ENCODE measurements at places on chromosomes 2 and 18.

GRCh38 chr2:85851253-85852151, 37.3 kb downstream of the ST3GAL5 start:
- DNase-seq, result no peak

GRCh38 chr2:76157531-76157930, 446.8 kb upstream of the GCFC2 start:
- no peak for DNase-seq

GRCh38 chr18:65988386-65988785, 237.6 kb downstream of the CDH7 start:
- DNase-seq, result no peak

GRCh38 chr2:88959480-88960204, 268.2 kb downstream of the RPIA start:
- no peak for DNase-seq

DNA sequence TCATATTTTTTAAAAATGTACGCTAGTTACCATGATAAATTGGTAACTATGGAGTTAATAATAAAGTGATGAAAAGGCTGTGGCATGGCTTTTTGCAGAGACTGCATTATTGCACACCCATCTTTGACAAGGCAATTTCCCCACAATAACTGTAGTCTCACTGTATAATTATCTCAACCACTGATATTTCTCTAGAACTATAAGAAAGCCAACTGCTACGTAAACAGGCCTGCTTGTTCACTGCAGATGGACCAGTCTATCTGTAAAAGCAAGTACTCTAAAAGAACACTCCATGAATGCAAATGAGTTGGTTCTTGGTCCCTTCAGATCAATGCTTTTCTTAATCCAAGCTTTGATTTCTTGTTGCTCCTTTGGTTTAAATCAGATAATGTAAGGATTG, 218.7 kb downstream of the RBM43 start:
- no peak for DNase-seq

DNA sequence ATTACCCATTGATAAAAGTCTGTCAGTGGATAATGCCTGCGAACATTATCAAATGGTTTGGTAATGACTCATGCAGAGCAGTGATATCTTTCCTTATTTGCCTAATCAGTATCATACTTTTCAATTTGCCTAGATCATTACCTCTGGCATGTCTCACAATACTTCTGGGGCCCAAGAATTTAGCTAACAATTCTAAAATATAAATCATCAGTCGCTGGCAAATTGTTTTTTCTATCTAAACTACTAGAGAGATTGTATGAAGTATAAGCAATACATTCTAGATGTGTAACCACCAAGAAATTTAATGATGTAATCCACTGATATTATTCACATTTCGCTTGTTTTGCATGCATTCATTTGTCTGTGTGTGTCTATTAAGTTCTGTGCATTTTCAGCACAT, 191.2 kb upstream of the CDH19 start:
- DNase-seq, result no peak

- DNase-seq, result no peak
These were observed 134.8 kb upstream of the AGAP1 start for GRCh38 chr2:235358981-235359471.

All from stimulated activated CD4-positive, alpha-beta T cell treated with anti-CD3 and anti-CD28 coated beads, Interleukin-15, amount 100 ng/mL, for 1 hour (primary cell).